ENCODE measurements at places on chromosomes 16 and 17.

GRCh38 chr16:4175849-4176248 is 59.6 kb upstream of the ADCY9 start:
- no peak for DNase-seq

DNA sequence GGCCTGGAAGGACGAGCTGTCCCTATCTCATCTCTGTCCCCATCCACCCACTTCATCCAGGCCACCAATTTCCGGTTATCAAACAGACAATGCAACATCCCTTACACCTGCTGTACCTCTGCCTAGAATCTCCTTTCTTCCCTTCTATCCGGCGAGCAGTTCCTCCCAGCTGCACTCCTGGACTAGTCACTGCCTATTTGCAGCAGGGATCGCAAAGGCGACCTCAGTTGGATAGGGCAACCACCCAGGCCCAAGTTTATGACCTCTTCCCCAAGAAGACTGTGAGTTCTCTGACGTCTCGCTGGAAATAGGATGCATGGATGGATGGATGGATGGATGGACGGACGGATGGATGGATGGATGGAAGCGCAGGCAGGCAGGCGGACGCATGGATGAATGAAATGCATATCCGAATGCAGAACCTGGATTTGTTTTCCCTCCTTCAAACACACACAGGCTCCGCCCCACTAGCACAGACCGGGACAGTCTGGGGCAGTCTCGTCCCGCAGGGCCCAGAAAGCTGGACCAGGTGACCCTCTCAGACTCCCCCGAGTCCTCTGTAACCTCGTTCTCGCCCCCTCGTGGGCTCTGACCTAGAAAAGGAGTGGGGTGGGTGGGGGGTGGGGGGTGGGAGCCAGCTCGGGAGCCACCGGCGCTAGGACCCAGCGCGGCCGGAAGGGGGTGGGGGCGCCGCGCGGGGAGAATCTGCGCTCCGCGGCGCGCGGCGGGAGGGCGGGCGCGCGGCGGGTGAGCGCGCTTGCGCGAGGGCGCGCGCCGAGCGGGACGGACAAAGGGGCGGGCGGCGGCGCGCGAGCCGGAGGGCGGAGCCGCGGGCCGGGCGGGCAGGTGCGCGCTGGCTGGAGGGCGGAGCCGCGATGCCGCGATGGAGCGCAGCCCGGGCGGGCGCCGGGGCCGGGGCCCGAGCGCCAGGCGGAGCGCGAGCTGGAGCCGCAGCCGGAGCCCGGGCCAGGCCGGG is at the start of gene SBK1:
SBK1 (plus strand) TSS at position 875 of the 976 bp plus-strand sequence. CDS start 24,867 bp downstream, outside the sequence.
- DNase-seq, result peak; percentile 49

DNA sequence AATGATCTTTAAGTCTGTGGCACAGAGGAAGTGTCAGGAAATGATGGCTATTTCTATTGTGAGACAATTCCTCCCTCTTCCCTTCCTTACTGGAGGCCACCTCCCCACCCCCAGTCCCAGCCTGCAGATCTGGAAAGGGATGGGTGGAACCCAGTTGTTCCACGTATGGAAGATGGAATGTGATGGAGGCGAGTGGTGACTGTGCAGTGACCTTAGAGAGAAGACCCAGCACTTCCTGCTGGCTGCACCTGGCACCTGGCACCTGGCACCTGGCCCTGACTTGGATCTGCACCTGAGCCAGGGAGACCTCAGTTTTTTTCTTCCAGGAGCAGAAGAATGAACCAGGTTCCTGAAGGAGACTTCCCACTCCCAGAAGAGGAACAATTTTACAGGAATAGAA is 33.0 kb upstream of the TMC5 start:
- DNase-seq, result peak; percentile 78

GRCh38 chr16:88989852-88990547 is 13.0 kb upstream of the CBFA2T3 start:
- no peak for DNase-seq

GRCh38 chr17:70136131-70136530 is 33.2 kb upstream of the KCNJ2 start:
- DNase-seq, result no peak

GRCh38 chr17:42514867-42515266 is 21.2 kb upstream of the NAGLU start:
- DNase-seq, result no peak

DNA sequence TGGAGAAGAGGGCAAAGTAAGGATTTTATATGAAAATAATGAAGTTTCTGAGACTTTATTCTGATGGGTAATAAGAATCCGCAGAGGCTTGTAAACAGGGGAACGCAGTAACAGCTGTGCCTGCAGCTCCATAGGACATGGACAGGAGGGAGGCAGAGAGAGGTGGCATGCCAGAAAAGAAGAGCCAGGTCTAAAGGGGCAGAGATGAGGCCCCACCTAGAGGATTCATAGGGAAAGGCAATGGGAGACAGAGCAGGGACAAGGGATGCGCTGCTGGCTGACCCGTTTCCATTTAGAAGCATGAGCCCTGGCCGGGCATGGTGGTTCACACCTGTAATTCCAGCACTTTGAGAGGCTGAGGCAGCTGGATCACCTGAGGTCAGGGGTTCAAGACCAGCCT is 340.3 kb upstream of the CDH5 start:
- no peak for DNase-seq

DNA sequence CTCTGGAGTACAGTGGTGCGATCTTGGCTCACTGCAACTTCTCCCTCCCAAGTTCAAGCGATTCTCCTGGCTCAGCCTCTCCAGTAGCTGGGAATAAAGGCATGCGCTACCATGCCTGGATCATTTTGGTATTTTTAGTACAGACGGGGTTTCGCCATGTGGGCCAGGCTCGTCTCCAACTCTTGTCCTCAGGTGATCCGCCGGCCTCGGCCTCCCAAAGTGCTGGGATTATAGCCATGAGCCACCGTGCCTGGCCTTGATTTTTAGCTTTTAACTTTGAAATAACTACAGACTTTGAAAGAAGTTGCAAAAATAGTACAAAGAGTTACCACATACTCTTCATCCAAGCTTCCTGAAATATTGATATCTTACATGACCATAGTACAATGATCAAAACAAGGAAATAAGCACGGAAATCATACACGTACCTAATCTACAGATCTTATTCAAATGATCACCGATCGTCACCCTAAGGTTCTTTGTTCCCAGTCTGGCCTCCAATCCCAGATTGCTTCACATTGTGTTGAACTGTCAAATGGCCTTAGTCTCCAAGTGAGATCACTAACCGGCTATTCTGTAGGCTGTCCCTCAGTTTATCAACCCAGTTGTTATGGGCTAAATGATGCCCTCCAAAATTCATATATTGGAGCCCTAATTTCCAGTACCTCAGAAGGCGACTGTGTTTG is 18.4 kb downstream of the NPIPA1 start:
- no peak for DNase-seq

- DNase-seq, result no peak
Measured at GRCh38 chr16:27700304-27700995, 150.5 kb downstream of the KATNIP start.

DNA sequence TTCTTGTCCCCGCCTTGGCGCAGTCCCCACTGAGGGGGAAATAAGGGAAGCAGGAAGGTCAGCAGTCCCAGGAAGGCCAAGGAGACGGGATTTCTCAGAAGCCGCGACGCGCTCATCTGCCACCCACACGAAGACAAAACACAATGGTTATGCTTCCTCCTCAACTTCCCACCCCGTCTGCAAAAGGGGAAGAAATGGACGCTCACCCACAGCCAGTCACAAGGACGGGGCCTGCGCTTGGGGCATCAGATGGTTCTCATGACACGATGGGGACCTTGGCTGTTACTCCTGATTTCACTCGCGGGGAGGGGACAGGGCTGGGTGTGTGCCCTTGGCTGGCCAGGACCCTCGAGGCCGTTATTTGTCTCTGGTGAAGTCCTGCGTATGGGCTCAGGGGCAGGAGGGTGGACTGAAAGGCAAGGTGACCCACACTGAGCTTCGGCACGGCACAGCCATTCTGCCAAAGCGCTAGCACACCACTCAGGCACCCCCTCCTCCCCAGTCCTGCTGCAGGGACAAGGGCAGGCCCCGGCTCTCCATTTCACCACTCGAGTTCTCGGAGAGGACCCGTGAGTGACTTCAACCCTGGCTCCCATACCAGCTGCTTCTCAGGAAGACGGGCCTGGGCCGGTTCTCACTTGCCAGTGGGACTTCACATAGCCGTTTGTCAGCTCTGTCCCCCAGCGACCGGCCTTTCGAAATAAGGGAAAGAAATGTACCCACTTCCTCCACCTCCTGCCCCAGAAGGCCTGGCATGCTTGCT is 84.5 kb downstream of the ABR start:
- no peak for DNase-seq

- no peak for DNase-seq
Measured at GRCh38 chr17:67557921-67558320, 159.8 kb upstream of the NOL11 start.

DNA sequence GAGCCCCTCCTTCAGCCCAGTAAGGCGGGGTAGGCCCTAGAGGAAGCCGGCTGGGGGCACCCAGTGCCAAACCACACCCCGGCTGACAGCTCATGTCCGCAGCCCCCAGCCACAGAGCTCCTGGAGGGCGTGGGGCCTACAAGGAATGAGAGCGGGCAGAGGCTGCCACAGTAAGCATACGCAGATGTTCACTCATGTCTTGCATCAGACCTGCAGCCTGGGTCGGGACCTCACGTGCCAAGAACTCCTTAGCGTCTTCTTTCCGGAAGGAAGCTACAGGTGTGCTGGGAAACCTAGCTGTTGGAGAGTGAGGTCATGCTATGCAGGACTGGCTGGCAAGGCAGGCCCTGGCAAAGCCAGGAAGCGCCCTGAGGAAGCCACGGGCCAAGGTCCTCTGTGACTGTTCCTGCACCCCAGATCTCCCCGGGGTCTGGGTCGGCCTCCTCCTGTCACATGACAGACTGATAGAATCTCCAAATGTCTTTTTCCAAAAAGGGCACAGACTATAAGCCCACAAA is 1.6 kb downstream of the ZNF598 start:
- DNase-seq, result no peak

GRCh38 chr17:77033892-77034404 is 106.8 kb upstream of the SEC14L1 start:
- DNase-seq, result no peak

DNA sequence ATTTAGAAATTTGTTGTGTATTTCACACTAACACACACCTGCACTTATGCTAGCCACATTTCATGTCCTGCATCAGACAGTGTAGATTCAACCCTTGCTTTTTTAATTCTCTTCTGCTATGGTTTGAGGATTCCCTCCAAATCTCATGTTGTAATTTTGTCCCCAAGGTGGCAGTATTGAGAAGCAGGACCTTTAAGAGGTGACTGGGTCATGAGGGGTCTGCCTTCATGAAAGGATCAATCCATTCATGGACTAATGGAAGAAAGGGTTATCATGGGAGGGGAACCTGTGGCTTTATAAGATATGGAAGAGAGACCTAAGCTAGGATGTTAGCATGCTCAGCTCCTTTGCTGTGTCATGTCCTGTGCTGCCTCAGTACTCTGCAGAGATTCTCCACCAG is 1032.2 kb downstream of the CDH11 start:
- DNase-seq, result no peak

- DNase-seq, result no peak
Measured at GRCh38 chr17:74923538-74924249, 379 bp upstream of the OTOP2 start.

DNA sequence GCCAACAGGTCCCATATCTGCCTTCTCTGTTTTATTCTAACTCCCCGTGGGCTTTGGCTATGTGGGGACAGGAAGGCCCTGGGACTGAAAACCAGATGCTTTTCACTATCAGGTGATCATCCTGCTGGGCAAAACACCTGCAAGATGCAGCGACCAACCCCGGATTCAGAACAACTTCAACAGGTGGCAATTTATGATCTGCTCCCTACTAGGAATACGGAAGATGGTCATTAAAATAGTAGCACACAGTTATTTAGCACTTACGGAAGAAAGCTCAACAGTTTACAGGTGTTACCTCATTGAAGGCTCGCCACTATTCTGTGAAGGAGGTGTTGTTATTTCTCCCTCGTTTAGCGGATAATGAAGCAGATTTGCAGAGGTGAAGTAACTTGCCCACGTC is 7.8 kb upstream of the SLC5A11 start:
- DNase-seq, result no peak

DNA sequence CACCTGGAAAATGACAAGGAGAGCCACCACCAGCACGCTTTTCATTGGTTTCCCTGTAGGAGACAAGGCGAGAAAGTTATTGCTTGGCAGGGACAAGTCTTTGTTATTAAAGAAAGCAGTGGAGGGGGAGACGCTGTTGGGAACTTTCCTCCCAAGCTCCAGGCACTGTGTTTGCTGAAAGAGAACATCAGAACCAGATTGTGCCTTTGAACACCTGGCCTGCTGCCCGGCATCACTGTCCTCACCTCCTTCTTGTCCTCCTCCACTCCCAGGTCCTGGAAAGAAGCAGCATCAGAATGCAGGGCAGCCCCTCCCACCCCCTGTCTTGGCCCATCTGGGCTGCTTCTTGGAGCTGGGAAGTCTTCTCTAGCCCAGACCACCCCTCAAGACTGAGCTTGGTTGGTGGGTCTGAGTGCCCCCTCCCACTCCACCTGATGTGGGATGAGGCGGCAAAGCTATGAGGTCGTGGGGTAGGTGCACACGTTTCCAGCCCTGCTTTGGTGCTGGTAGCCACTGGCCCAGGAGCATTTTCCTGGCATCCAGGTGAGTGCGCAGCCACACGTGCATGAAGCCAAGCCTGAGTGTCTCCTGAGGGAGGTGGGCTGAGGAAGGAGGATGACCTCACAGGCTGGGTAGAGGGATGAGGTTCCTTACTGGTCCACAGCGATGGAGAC is 6.2 kb downstream of the CCR7 start:
- DNase-seq, result no peak

GRCh38 chr17:80913928-80914821 is 77.5 kb upstream of the CHMP6 start:
- no peak for DNase-seq

GRCh38 chr17:79108870-79109269 is 34.2 kb downstream of the ENGASE start:
- no peak for DNase-seq

DNA sequence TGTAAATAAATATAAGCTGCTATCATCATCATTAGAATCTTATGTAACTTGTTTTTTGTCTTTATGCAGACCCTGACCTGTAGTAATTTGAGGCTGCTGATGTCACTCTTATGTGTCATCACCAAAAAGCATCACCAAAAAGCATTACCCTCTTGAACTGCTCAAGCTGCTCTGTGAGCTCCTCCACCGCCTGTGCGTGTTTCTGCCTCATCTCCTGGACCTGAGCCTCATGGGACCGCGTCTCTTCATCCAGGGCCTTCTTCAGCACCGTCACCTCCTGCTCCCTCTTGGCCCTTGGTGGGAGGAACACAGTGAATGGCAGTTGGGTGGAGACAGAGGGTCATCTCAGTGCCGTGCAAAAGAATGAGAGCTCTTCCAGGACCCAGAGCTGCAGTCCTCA is 82.4 kb downstream of the NDE1 start:
- no peak for DNase-seq

- no peak for DNase-seq
Measured at GRCh38 chr17:19384723-19385391, 2.1 kb downstream of the MFAP4 start.

All from HCT116 (cell line).